ENCODE measurements at places on chromosomes 5 and 9.
A peak's percentile ranks its signal among the peaks of the same experiment; 100 is the strongest.

- no peaks in the 10 kb centered on the region for H3K36me3 ChIP-seq
- no peak for DNase-seq
- no peak overlapping the region for H3K4me3 ChIP-seq
- H3K27me3 ChIP-seq = no peaks in the 10 kb centered on the region
These were observed 342.9 kb upstream of the RPS23 start for GRCh38 chr5:82620957-82621600.

DNA sequence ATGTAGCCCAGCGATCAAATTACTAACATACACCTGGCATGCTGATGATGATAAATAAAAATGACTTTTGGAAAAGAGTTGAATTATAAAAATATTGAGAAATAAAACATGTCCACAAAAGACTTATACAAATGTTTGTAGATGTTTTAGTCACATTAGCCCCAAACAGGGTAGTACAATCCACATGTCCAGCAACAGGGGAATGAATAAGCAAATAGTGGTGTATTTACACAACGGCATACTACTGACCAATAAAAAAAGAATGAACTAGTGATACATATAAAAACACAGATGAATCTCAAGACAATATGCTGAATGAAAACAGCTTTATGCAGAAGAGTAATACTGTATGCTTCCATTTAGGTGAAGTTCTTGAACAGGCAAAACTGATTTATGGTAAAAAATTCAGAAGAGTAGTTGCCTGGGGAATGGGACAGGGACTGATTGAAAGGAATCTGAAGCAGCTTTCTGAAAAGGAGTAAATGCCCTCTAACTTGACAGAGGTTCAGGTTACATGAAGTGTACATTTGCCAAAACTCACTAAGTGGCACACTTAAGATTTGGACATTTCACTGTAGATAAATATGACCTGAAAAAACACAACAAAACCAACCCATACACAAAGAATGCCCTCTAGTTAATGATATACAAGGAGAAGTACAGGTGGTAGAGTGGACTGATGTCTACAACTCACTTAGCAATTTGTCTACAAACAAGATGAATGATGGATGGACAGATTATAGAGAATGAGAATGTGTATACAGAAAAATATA, 35.4 kb downstream of the ACTL7A start:
- no peak for DNase-seq
- H3K27me3 ChIP-seq = no peaks in the 10 kb centered on the region
- peaks cover 61% of the 10 kb centered on the region for H3K36me3 ChIP-seq
- no peak overlapping the region for H3K4me3 ChIP-seq
- no peak overlapping the region for H3K27ac ChIP-seq

GRCh38 chr5:55470282-55470681, 64.5 kb downstream of the PLPP1 start:
- H3K27ac ChIP-seq = no peak overlapping the region
- no peaks in the 10 kb centered on the region for H3K27me3 ChIP-seq
- peaks cover 5% of the 10 kb centered on the region for H3K4me1 ChIP-seq
- no peak overlapping the region for H3K4me3 ChIP-seq
- no peak for DNase-seq

DNA sequence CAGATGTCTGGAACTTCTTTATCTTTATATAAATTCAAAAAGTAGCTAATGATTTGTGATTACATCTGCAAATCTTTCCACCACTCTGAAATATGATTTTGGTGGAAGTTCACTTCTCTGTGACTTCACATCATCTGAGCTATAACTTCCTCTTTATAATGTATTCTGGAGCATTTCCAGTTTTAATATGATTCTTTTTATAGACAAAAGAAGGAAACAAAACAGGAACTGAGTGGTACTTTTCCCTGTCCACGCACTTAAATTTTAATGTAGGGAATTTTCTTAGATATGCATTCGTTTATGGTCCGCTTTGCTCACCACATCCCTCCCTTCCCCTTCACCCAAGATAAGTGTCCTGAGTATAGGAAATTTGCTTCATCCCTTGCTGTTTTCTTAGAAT, 333.5 kb downstream of the CHSY3 start:
- no peaks in the 10 kb centered on the region for H3K36me3 ChIP-seq
- DNase-seq = no peak
- no peaks in the 10 kb centered on the region for H3K4me1 ChIP-seq
- no peaks in the 10 kb centered on the region for H3K27me3 ChIP-seq
- H3K27ac ChIP-seq = no peak overlapping the region
- H3K4me3 ChIP-seq = no peak overlapping the region

DNA sequence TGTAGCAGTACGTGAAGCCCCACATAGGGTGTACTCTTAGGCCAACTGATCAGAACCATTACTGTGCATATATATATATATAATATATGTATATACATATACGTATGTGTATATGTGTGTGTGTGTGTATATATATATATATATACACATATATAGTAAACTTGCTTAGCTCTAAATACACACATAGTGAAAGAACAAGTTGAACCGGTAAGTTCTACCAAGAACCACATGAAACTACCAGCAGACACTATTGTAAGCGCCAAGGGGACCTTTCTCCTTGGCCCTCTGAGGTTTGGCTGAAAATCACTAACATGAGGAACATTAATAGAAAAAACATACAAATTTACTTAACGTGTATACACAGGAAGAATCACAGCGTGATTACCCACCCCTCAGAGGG, 1.8 kb upstream of the TARS1 start:
- H3K36me3 ChIP-seq = no peaks in the 10 kb centered on the region
- peak overlapping the region; percentile 96 for H3K4me3 ChIP-seq
- H3K27ac ChIP-seq = no peak overlapping the region
- H3K27me3 ChIP-seq = no peaks in the 10 kb centered on the region

DNA sequence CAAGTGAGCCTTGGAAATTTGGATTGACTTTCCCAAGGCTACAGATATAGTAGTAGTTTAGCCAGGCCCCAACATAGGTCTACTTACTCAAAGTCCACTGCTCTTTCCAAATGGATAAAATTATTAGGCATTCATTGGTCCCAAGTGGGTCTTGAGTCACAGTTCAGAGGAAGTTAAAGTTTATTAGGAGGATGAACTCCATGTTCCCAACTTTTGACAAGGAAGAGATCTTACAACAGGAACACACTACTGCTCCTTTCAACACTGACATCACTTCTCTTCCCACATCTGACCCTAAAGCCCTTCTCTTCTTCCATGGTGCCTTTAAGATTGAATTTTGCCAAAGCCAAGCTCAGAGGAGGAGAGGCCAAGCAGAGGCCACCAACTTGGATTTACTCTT, 234.5 kb upstream of the TRIM32 start:
- no peaks in the 10 kb centered on the region for H3K36me3 ChIP-seq
- H3K4me1 ChIP-seq = peaks cover 15% of the 10 kb centered on the region
- no peak for DNase-seq
- no peak overlapping the region for H3K27ac ChIP-seq
- H3K27me3 ChIP-seq = no peaks in the 10 kb centered on the region

DNA sequence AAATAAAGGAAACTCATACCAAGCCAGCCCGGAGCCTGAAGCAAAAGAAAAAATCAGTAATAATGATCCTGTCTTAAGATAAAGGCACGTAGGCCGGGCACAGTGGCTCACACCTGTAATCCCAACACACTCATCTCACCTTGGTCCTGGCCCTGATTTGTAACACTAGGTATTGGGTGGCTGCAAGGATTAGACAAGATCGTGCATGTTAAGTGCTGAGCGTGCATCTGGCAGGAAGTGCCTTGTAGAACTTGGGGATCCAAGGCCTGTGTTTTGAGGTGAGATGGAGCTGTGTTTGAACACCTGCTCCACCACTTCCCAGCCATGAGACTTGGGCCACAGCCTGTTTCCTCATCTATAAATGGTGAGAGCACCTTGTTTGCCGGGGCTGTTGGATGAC, 41.5 kb downstream of the SPRY4 start:
- H3K36me3 ChIP-seq = no peaks in the 10 kb centered on the region
- peaks cover 27% of the 10 kb centered on the region for H3K4me1 ChIP-seq
- H3K4me3 ChIP-seq = no peak overlapping the region

DNA sequence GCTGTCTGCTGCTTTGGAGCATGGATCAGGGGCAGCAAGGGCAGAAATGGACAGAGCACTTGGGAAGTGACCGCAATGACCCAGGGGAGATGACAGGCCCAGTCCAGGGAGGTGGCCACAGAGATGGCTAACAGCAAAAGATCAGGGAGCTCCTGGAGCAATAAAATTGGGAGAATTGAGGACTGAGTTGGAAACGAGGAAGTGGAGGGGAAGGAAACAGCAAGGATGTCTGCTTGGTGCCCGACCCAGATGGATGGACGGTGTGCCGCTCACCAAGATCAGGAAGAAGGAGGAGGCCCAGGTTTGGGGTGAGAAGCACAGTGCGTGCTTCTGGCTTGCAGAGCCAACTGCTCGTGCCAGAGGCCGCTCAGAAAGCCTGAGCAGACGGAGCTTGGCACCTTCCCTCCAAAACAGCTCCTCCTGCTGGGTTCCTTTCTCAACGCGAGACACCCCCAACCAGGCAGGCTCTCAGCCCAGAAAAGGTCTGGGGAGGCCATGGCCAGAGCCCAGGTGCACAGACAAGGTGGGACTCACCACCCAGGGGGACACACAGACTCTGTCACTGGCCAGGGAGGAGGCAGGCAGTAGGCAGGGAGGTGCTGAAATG, 1.7 kb upstream of the SLC34A1 start:
- no peaks in the 10 kb centered on the region for H3K4me1 ChIP-seq
- no peak for DNase-seq
- H3K27ac ChIP-seq = no peak overlapping the region
- no peaks in the 10 kb centered on the region for H3K36me3 ChIP-seq
- no peaks in the 10 kb centered on the region for H3K27me3 ChIP-seq

DNA sequence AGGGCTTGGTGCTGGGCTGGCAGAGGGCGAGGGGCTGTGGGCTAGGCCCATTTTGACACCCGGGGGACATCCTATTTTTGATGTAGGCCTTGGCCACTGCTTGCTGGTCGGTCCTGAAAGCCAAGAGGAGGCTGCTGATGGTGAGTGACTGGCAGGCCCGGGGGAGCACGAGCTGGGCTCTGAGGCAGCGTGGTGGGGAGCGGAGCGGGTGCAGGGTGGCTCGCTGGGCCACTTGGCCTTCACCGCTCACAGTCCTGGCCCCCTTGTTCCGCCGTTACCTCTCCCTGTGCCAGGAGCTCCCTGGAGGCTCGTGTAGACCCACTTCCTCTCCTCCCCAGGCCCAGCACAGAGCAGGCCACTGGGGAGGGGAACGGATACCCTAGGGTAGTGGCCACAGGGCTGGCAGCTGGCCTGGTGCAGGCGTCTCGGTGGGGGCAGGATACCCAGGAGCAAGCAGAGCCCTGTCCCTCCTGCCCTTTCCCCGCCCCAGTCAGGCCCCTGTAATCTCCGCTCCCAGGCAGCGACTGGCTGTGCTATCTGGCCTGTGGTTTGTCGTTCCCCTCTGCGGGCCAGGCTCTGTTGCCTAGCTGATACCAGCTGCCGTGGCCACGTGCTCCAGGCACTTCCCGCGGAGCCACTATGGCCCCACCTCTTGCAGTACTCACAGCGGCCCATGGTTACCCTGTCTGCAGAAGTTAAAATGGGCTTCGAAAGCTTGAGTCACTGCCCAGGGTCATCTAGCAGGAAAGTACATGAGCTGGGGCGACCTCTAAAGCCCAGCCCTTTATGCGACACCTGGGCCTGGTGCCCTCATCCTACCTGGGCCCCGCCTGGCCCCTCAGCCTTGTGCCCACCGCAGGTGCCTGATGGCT, 11.7 kb upstream of the DOLPP1 start:
- no peak overlapping the region for H3K4me3 ChIP-seq
- H3K27ac ChIP-seq = no peak overlapping the region
- H3K36me3 ChIP-seq = peaks cover 14% of the 10 kb centered on the region

- no peaks in the 10 kb centered on the region for H3K27me3 ChIP-seq
- H3K4me1 ChIP-seq = no peaks in the 10 kb centered on the region
- H3K4me3 ChIP-seq = no peak overlapping the region
- no peak for DNase-seq
- H3K36me3 ChIP-seq = no peaks in the 10 kb centered on the region
- H3K27ac ChIP-seq = no peak overlapping the region
These were observed 20.4 kb downstream of the FOXI1 start for GRCh38 chr5:170126061-170126460.

DNA sequence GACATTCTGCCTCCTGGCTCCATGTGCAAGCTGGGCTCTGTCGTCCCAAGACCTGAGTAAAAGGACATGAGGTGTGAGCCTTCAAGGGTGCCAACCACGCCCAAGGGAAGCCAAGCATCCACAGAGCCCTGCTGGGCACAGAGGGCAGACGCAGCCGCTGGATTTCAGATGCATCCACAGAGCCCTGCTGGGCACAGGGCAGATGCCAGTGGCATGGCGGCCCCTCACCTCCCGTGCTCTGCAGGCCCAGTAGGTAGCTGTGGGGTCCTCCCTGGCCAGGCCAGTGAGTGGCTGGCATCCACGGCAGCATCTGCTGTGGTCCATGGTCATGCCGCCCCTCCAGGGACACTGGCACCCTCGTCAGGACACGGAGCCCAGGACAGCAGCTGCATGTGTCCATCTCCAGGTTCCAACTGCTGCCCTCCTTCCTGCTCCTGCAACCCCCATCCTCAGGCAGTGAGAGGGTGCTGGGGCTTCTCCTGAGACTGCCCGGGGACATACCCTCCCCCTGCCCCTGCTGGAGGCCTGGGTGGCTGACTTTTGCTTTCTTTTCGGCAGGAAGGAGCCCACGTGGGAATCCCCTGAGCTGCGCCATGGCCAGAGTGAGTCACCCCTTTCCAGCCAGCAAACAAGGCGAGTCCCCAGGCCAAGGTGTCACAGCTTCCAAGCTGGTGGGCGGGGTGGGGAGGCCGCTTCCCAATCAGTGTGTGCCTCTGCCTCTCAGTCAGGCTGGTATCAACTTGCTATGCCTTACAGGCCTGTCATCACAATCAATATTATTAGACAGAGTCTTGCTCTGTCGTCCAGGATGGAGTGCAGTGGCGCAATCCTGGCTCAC, 4.0 kb upstream of the TRAF2 start:
- H3K4me3 ChIP-seq = peak overlapping the region; percentile 47
- no peaks in the 10 kb centered on the region for H3K27me3 ChIP-seq
- DNase-seq = no peak
- H3K4me1 ChIP-seq = peaks cover 24% of the 10 kb centered on the region
- no peak overlapping the region for H3K27ac ChIP-seq
- H3K36me3 ChIP-seq = no peaks in the 10 kb centered on the region

- H3K36me3 ChIP-seq = no peaks in the 10 kb centered on the region
- no peak overlapping the region for H3K4me3 ChIP-seq
- H3K27me3 ChIP-seq = no peaks in the 10 kb centered on the region
- DNase-seq = no peak
These were observed 32.4 kb upstream of the CRHBP start for GRCh38 chr5:76920491-76920890.
